ENCODE measurements at places on chromosomes 2 and 18.

GRCh38 chr2:70083344-70084156, 3.7 kb upstream of the PCBP1 start:
- H3K36me3 ChIP-seq: peaks cover 56% of the 10 kb centered on the region
- peak overlapping the region; percentile 93 for H3K27ac ChIP-seq
- peak overlapping the region; percentile 16 for H3K4me3 ChIP-seq
- peaks cover 59% of the 10 kb centered on the region for H3K4me1 ChIP-seq

GRCh38 chr18:22753130-22753831, 179.8 kb upstream of the RBBP8 start:
- H3K27ac ChIP-seq: no peak overlapping the region
- no peak overlapping the region for H3K4me3 ChIP-seq
- no peaks in the 10 kb centered on the region for H3K4me1 ChIP-seq

- H3K36me3 ChIP-seq: no peaks in the 10 kb centered on the region
- no peak overlapping the region for H3K27ac ChIP-seq
- H3K27me3 ChIP-seq: no peaks in the 10 kb centered on the region
- no peak overlapping the region for H3K4me3 ChIP-seq
Measured at GRCh38 chr2:19230626-19231025, 127.8 kb downstream of the OSR1 start.

DNA sequence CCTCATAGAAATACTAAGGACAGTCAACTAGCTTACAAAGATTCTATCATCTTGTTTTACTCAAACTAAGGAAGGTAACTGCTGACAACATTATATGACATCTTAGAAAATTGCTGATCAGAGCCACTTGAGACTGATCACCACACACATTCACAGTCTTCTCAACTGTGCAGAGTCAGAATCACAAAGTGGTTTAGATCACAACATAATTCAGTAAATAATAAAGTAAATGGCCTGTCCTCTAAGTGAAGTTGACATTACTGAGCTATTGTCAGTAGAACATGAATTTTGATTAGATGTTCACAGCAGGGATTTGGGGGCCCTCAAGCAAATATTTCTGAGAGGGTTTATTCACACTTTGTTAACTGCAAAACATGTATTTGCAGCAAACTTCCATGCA, 28.5 kb downstream of the NOL4 start:
- no peak overlapping the region for H3K27ac ChIP-seq
- H3K36me3 ChIP-seq: no peaks in the 10 kb centered on the region

DNA sequence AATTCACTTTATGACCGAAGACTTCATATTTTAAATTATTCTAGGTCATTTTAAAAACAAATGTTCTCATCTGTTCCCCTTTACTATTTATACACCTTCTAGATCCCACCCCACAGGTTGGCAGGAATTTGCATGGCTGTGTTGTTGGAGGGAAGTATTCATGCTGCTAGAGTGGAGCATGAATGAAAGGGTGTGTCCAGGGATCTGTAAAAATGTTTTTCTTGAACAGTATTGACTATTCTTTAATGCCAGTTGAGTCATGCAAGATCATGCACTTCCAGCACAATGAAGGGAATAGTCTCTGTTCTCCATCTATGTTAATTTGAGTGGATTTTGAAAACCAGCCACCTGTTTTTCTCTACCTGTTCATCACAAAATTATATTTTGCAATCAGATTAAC, 52.0 kb upstream of the COL3A1 start:
- H3K27me3 ChIP-seq: no peaks in the 10 kb centered on the region
- no peak overlapping the region for H3K4me3 ChIP-seq
- H3K36me3 ChIP-seq: no peaks in the 10 kb centered on the region
- no peaks in the 10 kb centered on the region for H3K4me1 ChIP-seq

GRCh38 chr18:21484851-21485636, 115.5 kb downstream of the ESCO1 start:
- no peaks in the 10 kb centered on the region for H3K36me3 ChIP-seq
- H3K27me3 ChIP-seq: peaks cover 31% of the 10 kb centered on the region
- DNase-seq: no peak
- H3K4me3 ChIP-seq: no peak overlapping the region
- no peak overlapping the region for H3K27ac ChIP-seq
- H3K4me1 ChIP-seq: no peaks in the 10 kb centered on the region

Measured in central memory CD8-positive, alpha-beta T cell (primary cell).